ENCODE measurements at places on chromosomes 12 and 14.

- no peak for DNase-seq
Measured at GRCh38 chr14:74562515-74563232, 49.4 kb downstream of the LTBP2 start.

DNA sequence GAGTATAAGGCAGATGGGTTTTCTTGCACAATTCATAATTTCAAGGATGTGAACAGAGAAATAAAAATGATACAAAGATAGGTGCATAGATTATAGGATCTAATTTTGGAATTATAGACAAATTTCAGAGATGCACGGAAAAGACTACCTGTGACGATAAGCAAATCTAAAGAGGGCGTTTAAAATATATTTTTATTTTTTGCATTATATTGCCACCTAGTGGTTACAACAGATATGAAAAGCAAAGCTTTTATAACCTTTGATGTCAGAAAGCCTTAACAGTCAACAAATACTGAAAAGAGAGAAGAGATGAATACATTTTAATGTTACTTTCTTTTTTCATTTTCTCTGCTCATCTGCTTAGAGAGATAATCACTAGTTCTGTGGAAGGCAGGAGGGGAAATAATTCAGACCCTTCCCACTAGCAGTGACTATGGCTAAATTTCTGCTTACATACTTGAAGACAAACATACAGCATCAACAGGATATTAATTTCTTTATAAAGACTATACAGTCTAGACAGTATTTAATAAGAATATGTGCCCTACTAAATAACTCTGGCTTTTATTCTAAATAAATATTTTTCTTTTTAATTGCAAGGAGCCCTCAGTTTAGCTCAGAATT, 46.3 kb downstream of the NTS start:
- no peak for DNase-seq

GRCh38 chr12:122471324-122472226, 29.2 kb downstream of the ZCCHC8 start:
- DNase-seq = no peak

- DNase-seq = peak; percentile 51
Measured at GRCh38 chr14:65164068-65164824, 61.9 kb upstream of the MAX start.

DNA sequence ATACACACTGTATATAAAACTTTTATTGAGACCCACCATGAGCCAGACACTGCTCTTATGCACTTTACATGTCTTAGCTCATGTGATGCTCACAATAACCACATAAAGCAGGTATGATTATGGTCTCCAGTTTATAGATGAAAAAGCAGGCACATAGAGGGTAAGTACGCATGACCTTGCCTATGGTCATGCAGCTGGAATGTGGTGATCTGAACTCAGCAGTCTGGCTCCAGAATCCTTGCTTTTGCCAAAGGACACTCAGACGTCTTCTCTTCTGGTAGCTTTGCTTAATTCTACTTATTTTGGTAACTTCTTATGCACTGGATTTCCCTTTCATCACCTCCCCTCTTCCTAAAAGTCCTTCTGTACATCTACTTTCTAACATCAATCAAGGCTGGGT, 103.3 kb upstream of the CRY1 start:
- DNase-seq = no peak

DNA sequence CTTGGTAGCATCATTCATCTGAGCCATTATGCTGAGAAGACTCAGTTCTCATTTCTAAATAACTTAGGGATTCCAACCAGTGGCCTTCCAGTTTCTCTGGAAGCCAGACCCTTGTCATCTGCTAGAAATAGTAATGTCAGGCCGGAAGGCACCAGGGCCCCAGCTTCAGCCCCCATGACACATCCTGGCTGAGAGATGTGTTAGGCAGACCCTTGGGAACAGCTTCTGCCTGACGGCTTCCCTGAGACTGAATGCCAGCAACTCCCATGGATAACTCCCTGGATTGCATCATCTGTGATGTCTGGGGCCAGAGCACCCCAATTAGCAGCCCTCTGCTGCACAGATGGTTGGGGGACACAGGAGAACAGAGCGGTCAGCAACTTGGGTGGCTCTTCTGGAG, 583.5 kb upstream of the TBX3 start:
- no peak for DNase-seq

DNA sequence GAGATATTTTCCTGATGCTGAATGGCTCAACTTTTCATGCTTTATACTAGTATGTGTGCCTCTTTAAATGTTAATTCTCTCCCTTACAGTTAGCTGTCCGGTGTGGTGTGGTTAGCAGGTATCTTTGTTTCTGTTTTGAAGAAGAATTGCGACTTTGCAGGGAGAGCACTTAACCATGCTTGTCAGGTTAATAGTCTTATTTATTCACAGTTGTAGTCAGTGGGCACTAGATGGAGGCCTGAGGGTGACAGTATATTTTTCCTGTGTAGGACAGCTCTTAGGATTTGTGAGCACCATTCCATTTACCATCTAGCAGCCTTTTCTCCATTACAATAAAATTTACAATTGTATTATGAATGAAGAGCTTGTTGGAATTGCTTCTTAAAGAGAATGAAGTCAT, 34.9 kb downstream of the PDE3A start:
- no peak for DNase-seq

DNA sequence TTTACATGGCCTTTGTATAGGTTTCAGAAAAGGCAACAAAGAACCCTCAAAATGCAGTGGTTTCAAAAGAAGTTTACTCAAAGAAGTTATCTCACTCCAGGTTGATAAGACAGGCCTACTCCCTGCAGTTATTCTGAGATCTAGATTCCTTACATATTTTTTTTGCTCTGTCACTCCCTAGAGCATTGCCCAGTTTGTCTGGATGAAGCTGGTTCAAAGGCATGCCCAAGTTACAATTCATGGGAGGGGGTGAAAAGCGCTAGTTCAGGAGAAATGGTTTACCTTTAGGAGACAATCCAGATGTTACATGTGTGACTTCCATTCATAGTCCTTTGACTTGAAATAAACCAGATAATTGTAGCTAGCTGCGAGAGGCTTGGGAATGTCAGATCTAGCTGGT, 115.0 kb downstream of the TPH2 start:
- DNase-seq = no peak

DNA sequence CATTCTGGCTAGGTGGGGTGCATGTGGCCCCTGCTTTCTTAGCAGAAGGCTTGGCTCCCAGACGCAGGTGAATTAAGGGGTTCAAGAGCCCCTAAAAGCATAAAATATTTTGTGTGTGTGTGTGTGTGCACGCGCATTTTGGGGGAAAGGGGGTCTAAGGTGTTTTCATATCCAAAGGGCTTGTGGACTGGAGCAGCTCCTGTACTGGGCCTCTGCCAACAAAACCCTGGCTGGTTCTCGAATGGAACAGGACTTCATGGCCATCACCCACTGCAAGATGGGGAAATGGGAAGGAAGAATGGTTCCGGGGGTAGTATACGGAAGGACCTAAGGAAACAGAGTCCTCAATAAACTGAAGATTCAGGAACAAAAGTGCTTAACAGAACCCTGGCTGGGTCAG, 3.9 kb upstream of the ATN1 start:
- no peak for DNase-seq

GRCh38 chr14:64889352-64889751, 9.6 kb upstream of the SPTB start:
- no peak for DNase-seq

DNA sequence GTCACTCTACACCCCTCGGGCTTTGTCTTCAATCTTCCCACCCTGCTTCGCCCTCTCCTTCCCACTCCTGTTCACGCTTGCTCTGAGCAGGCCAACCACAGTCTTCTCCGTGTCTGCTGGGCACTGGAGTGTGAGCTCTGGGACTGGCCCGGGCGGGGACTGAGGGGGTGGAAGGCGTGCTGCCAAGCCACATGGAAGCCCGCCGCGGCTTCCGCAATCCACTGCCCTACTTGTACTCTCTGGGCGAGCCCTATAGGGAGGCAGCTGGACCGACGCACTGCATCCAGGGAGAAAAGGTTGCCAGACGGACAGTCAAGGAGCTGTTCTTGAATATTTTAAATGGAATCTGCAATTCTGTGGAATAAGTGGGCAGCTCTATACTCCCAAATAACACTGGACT, 24.8 kb downstream of the GOLGA3 start:
- no peak for DNase-seq

DNA sequence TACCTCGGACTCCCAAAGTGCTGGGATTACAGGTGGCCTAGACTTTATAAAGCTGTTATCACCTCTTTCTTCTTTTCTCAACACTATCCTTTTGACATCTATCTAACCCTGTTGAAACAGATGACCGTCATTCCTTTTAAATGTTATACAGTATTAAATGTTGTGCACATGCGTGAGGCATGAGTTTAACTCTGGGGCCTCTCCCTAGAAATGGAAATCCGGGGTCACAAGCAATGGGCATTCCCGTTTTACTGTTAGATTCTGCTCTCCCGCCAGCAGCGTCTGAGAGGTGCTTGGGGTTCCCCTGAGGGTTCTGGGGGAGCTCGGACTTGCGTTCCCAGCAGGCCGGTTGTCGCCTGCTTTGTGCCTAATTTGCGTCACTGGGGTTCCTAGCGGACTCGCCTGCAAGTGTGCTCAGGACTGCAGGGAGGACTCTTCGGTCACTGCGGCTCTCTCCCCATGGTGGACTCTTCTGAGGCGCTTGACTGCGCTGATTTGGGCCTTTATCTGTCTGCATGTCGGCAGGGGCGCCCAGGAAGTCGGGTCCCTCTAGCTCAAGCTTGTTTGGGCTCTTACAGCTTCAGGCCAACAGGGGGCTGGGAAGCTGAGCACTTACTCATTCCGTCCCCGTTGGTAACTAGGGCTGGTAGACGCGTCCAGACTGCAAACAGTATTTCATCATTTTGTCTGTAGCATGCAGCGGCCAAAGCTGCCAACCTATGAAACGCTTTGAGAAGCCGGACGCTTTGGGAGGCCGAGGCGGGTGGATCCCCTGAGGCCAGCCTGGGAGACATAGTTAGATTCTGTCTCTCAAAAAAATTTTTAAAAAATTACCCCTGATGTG, 1.2 kb upstream of the RAN start:
- no peak for DNase-seq

DNA sequence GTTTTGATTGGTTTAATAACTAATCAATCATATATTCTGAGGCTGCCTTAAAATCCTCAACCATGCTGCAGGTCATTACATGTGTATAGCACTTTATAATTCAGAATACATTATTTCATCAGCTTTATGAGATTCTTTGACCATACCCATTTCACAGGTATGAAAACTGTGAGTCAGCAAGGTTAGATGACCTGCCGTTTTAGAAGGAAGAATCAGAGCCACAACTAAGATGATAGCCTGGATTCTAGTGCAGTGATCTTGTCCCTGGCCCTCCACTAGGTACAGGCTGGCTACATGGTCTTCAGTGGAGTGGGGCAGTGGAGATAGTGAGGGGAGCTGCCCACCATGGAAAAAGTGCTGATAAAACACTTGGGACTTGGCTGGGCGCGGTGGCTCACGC, 154.4 kb upstream of the MAX start:
- DNase-seq = no peak

- DNase-seq = no peak
Measured at GRCh38 chr12:60205500-60205899, 609.7 kb downstream of the SLC16A7 start.

GRCh38 chr12:109446-109845, 42.9 kb downstream of the IQSEC3 start:
- DNase-seq = no peak

GRCh38 chr12:2246358-2246757, 193.6 kb downstream of the CACNA1C start:
- no peak for DNase-seq

DNA sequence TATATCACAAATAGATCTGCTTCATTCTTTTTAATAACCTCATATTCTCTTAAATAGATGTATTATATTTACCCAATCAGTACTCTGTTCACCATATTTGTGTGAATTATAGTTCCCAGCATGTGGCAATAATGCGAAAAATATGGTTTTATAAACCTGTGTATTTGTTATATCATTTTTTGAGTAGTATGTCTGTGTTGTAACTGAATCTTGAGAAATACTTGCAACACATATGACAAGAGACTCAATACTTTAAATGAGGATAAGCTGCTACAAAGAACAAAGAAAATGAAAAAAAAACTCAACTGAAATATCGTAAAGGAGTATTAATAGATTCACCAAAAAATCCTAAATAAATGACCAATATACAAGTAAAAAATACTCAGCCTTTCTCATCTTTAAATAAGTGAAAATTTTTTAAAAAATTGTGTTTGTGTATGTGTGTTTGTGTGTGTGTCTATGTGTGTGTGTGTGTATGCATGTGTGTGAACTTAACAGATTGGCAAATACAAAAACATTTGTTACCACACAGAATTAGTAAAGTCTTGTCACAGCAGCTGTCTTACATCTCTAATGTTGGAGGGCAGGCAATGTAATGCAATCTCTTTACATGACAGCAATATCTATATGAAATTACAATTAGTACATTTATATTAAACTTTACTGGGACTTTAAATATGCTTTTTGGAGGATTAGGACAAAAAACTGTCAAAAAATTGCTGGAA, 441.9 kb upstream of the MGAT4C start:
- no peak for DNase-seq

GRCh38 chr14:99430491-99430890, 50.2 kb downstream of the SETD3 start:
- no peak for DNase-seq

- no peak for DNase-seq
Measured at GRCh38 chr12:54879579-54879978, 25.3 kb downstream of the MUCL1 start.

DNA sequence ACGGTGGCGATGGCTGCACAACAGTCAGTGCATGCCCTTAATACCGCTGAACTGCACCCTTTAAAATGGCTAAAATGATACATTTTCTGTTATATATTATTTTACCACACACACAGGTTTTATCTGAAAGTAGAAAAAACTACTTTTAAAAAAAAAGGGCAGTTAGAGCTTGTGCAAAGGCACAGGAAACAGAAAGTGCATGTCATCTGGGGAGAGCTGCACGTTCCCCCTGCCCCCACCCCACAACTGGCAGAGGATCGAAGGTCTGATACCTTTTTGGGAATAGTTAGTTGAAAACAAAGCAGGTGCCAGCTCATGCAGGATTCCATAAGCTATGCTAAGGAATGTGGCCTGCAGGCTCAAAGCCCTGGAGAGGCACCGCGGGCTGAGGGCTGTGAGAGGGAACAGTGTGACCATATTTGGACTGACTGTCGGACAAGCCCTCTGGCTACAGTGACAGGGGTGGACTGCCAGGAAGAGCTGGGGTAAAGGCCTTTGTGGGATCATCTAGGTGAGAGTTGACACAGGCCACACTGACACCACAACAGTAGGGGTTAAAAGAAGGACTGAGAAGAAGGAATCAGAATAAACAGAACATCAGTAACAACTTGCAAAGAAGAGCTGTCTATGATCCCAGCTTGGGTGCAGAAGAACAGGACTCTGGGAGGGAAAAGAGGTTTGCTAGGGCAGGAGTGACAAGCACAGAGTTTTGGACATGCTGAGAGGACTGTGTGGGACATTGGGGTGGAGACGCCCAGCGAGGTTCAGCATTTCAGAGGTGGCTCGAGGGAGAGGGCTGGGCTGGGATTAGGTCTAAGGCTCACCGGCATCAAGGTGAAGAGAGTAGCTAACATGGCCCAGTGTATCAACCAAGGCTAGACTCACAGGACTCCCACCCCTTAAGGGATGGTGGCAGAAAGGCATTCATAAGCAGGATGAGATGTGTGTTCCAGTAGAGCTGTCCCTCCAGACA, 54.6 kb downstream of the ACTN1 start:
- DNase-seq = no peak

GRCh38 chr12:14701809-14702568, 5.6 kb upstream of the GUCY2C start:
- DNase-seq = no peak
